ENCODE measurements at places on chromosomes 7 and 10.

DNA sequence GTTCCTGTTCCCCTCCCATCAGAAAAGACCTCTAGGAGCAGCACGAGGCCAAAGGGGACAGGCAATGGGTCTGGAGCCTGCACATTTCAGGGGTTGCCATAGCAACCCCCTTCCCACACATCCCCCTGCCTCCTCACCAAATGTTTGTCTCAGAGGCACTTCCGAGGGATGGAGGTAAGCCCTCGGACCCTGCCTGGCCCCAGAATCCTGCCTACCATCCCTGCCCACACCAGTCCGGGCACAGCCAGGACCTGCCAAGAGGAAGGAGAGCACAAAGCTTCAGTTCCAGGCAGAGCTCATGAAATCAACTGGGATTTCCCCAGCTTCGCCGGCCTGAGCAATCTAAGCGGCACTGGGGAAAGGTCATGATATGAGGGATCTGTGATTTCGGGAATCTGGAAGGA lies 175.0 kb upstream of the PLXNA4 start:
- DNase-seq, result peak; percentile 68

- no peak for DNase-seq
Observed at GRCh38 chr10:133442191-133442966, 11.4 kb upstream of the SCART1 start.

GRCh38 chr7:136074843-136075242 lies 97.7 kb upstream of the MTPN start:
- DNase-seq, result no peak

- DNase-seq, result no peak
Observed at GRCh38 chr7:122618585-122619189, 80.2 kb downstream of the RNF133 start.

GRCh38 chr10:102785818-102786217 lies 42.1 kb downstream of the WBP1L start:
- DNase-seq, result no peak

GRCh38 chr7:36132012-36132411 lies 21.0 kb upstream of the EEPD1 start:
- no peak for DNase-seq

DNA sequence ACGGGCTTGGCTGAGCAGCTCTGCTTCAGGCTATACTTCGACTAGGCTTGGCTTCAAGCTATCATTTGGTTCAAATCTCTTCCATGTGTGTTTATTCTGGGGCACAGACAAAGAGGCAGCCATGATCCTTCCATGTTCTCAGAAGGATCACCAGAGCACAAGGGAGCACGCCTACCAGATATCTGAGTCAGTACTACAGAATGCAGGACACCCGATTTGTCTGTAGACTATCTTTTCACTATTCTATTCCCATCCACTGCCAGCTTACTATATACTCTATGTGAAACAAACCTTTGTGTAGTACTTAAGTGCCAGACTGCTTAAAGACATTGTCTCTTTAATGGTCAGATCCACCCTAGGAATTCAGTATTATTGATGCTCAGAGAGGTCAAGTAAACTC lies 35.1 kb downstream of the CH25H start:
- DNase-seq, result no peak

DNA sequence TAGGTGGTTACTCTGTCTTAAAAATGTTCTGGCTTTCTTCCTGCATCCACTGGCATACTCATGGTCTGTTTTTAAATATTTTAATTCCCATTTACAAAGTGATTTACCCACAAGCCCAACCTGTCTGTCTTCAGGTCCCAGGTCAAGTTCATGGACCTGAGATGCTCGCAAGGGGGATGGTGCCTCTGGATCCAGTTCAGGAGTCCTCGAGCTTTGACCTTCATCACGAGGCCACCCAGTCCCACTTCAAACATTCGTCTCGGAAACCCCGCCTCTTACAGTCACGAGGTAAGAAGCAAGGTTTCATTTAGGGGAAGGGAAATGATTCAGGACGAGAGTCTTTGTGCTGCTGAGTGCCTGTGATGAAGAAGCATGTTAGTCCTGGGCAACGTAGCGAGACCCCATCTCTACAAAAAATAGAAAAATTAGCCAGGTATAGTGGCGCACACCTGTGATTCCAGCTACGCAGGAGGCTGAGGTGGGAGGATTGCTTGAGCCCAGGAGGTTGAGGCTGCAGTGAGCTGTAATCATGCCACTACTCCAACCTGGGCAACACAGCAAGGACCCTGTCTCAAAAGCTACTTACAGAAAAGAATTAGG lies 8.7 kb downstream of the ZKSCAN1 start:
- no peak for DNase-seq

DNA sequence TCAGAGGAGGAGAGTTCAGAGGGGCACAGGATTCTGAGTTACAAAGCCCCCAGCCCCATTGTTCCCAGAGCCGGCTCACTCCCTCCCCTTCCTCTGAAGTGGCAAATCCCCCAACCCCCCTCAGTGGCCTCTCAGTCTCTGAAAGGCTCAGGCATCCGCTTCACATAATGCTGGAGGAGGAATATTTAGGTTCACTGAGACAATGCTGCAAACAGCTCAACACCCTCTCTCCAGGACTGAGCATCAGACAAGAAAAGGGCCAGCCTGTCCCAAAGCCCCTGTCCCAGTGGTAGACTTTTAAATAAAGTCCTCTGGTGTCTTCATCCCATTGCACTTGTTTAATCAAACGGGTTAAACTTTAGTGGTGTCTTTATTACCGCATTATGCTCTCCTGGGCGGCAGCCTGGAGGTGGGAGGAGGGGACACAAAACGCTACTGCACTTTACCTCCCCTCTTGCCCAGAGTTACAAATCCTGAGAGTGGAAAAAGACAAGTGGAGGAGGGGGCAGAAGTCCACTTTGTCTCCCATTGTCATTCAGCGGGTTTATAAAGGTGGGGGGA lies 257.9 kb downstream of the FGFR2 start:
- DNase-seq, result peak; percentile 91

GRCh38 chr7:73984481-73985205 lies 43.3 kb upstream of the ELN start:
- DNase-seq, result no peak

DNA sequence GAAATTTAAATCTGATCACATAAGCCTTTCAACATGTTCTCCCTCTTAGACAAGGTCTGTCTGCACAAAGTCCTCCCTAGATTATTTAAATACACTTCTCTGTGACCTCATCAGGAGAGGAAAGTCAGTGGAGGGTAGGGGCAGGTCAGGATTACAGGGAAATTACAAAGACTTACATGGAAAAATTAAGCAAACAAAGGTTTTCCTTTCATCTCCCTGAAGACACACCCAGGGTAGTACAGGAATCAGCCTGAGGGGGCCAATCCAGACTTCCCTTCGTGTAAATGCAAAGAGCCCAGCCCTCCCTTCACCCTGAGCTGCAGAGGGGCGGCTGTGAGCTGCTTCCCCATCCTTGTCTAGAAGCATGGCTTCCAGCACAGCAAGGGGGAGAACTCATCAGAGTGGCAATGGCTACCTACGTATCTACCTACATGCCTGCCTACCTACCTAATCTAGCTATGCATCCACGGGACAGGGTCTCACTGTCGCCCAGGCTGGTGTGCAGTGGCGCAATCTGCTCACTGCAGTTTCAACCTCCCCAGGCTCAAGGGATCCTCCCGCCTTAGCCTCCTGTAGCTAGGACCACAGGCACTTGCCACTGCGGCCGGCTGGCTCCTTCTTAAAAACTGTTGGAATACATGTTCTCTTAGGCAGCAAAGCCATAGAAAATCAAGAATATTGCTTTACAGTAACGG lies 33.2 kb downstream of the PITRM1 start:
- DNase-seq, result no peak

- DNase-seq, result no peak
Observed at GRCh38 chr10:26859241-26860101, 1.3 kb downstream of the ABI1 start.

- DNase-seq, result no peak
Observed at GRCh38 chr7:11290863-11291262, 317.2 kb downstream of the PHF14 start.

- DNase-seq, result no peak
Observed at GRCh38 chr7:158000160-158000559, 587.5 kb downstream of the PTPRN2 start.

- no peak for DNase-seq
Observed at GRCh38 chr7:20222219-20222828, 5.1 kb upstream of the MACC1 start.

- no peak for DNase-seq
Observed at GRCh38 chr7:118218413-118219156, 5.9 kb upstream of the ANKRD7 start.

DNA sequence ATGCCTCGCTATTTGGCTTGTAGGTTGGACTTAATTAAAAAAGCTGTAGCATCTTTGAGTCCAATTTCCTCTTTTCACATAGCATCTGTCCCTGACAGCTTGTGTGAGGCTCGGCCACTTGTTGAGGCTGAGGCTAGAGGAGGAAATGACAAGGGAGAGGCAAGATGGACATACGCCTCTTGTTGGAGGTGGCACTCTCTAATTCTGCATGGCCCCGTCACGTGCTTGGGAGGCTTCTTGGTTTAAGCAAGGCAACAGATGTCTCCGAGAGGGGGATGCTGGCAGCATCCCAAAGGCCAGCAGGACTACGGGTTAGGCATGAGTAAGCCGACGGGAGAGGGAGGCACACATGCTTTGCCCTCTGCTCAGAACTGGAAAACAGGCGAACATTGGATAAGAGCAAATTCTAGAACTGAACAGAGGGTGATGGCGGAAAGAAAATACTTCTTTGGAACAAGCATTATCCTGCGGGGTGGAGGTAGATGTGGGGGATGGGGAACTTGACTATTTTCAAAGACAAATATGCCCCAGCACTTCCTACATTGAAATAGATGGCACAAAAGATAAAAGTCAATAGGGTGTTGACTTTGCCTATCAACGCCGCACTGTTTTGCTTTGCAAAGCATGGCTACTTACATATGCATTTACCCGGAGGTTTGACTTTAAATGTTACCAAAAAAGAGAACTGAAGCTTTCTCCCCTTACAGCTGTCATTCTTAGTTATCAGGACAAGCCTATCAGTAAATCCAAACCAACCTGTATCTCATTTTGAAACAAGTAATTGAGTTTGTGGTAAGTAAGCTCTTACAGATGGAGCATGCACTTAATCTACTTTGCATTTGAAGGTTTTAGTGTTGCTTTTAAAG lies 94.8 kb downstream of the CHN2 start:
- DNase-seq, result no peak

GRCh38 chr10:118470470-118470869 lies 125.0 kb downstream of the PRLHR start:
- no peak for DNase-seq

DNA sequence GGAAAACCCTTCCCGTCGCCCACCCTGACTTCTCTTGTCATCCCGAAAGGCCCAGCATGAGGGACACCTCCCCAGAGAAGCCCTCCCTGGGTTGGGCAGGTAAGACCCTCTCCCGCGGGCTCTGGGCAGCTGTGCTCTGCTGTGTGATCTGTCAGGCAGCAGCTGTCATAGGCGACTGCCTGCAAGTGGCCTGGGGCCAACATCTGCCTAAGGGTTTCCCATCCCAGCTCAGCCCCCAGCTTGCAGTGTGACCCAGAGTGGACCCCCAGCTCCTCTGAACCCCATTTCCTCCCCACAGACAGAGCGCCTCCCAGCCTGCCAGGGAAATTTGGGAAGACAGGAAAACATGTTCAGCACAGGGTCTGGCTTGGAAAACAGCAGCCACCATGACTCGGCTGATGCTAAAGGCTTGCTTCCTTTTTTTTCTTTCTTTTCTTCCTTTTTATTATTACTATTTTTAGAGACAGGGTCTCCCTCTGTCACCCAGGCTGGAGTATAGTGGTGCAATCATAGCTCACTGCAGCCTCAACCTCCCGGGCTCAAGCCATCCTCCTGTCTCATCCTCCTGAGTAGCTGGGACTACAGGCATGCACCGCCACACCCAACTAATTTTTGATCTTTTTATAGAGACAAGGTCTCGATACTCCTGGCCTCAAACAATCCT lies 18.3 kb upstream of the TNRC18 start:
- no peak for DNase-seq

DNA sequence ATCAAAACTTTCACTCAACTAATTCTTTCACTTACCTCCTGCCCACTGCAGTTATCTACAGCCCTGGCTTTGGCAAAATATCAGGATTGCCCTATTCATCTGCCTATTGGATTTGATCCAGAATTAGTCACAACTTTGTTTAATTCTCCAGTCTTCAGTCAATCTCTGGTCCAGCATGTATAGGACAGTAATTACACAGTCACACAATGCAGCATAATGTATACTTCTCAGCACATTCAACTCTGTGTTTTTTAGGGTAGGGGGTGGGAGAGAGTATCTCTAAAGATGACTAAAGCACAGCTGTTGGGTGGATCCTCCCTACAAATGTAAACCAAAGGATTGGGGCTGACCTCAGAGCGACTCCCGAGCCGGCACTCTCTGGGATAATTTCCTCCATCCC lies 17.7 kb upstream of the NRP1 start:
- DNase-seq, result no peak

DNA sequence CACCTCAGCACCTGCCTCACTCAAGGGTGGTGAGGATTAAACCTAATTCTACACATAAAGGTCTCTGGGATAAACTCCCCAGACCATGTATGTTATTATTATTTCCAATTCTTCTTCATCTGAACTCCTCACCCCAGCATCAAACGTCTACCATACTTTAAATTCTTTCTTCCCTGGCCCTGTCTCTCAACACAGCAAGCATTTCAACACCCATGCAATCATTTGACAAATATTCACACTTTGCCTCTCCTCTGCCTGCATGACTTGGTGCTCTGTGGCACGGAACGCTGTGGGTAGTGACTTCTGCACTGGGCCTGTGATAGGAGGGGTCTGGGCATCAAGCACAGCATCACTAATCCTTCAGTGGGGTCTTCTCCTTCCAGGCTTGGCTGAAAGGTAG lies 490.8 kb downstream of the TNS3 start:
- DNase-seq, result no peak

GRCh38 chr10:13563481-13564445 lies 23.0 kb upstream of the PRPF18 start:
- no peak for DNase-seq
